Suppressor macrophage (primary cell): ENCODE measurements at places on chromosomes 16 and 17.
A peak's percentile ranks its signal among the peaks of the same experiment; 100 is the strongest.

DNA sequence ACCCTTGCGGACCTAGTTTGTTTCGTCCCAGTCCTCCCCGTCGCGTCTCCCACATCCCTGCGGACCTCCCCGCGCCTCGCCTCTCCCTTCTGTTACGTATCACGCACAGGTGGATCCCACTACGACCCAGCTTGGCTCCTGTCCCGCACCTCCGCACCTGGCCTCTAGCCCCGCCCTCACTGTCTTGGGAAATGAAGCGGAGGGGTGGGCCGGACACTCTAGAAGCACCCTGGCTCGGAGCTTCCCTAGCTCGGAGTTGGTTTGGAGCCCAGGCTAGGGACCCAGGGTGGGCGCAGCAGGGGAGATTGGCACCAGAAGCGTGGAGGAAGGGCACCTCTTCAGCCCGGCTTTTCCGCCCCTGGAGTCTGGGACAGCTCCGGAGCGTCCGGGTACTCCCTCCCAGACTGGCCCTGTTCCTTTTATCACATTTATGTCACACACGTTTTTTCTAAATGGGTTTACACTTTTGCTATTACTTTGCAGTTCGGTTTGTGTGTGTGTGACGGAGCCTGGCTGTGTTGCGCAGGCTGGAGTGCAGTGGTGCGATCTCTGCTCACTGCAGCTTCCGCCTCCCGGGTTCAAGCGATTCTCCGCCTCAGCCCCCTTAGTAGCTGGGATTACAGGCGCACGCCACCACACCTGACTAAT, 1.4 kb upstream of the CEMP1 start:
- peak; percentile 77 for DNase-seq

DNA sequence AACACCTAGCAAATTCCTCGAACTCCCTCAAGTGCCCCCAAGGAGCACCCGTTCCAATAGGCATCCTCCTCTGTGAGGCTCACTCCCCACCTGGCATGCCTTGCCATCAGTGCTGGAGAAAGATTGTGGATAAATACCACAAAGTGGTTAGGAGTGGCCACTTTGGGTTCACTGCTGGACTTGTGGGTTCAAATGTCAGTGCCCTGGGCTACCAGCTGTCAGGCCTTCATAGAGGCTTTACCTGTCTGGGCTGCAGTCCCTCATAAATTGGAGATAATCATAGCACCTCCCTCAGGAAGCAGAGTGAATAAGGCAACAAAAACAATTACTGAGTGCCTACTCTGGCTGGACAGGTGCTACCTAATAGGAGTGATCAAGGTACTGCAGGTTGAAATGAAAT, 1.5 kb upstream of the SYT17 start:
- DNase-seq: no peak

DNA sequence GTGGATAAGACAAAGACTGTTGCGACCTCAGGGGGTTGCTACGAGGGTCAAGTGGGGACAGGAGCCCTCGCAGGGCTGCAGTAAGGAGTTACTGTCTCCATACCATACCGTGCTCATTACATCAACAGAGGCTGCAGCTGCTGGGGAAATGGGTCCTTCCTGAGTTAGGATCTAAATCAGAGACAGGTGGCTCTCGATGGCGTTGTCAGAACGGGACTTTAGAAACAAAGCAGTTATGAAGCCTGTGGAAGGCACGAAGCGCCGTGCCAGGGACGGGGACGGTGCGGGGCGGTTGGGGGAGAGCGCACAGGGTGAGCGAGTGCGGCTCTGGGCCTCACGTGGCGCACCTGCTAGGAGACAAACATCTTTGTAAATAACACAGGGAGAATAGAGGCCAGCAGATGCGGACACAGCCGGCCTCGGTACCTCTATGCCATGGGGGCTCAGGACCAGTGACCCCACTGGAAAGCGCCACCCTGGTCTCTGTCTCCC, 34.4 kb downstream of the ZCCHC14 start:
- DNase-seq: no peak

DNA sequence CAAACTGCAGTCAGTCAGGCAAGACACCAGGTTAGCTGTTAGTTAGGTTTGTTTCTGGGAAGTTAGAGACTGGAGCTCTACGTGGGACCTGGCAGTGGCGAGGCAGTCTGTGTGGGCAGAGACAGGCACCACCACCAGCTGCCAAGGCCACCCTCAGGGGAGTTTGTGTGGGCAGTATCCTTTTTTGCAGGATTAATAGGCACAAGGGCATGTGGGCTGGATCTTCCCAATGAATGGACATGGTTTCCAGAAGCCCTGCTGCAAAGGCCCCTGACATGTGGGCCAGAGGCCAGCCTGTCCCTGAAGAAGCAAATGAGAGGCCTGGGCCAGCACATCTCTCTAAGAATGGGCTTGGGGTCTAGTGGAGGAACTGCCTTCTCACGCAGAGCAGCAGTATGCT, 19.2 kb upstream of the SREBF1 start:
- DNase-seq: peak; percentile 40

GRCh38 chr17:17147821-17148220, 58.3 kb downstream of the PLD6 start:
- no peak for DNase-seq

GRCh38 chr16:57530104-57530521, 6.3 kb downstream of the CCDC102A start:
- no peak for DNase-seq

DNA sequence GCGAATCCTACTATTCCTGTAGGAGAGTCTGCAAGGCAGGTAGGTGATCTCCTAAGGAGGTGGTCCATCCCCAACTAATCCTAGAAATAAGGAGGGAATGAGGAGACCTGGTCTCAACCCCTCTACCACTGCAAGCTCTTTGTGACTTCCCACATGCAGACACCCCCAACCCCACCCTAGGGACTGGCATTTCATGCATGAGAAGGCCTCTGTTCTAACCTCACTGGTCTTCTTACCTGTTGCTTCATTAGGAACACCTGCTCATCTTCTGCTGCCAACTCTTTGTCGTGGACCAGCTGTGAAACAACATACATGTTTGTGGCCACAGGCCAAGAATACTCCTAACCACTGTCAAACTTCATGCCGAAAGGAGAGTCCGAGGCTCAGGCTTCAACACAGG, 22.6 kb downstream of the DYNC1LI2 start:
- no peak for DNase-seq

DNA sequence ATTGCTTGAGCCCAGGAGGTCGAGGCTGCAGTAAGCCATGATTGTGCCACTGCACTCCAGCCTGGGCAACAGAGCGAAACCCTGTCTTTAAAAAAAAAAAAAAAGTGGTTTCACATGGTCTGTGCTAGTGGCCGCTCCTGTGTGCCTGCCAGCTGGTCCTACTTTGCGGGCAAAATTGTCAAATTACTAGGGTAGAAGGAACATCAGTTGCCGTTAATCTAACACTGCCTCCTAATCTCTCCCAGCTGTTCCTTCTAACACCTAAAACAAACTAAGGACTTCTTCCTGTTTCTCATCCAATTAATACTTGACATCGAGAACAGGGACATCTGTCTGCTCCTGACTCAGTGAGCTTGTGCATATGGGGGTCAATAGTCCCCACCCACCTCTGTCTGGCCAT, 23.9 kb downstream of the TMEM11 start:
- no peak for DNase-seq

GRCh38 chr16:48004141-48004695, 151.6 kb downstream of the ABCC12 start:
- no peak for DNase-seq
